ENCODE measurements at places on chromosomes 16 and 17.

DNA sequence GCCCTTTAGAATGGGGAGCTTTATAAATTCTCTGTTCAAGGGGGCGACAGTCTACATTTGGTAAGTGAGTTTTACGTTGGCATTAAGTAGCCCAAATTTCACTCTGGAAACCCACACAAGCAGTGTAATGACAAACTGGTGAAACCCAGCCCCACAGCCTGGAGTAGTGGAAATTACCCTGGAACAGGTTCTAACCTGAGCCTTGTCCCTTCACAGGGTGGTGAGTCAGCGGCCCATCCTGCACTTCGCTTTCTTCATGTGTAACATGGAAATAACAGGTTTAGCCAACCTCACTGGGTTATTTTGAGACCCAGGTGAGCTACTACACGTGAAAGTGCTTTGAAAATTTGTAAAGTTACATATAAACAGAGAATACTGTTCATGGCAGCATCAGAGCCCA, 3.5 kb upstream of the TLCD3A start:
- DNase-seq: no peak

GRCh38 chr16:88063211-88063773, 112.1 kb downstream of the BANP start:
- DNase-seq: peak; percentile 18

DNA sequence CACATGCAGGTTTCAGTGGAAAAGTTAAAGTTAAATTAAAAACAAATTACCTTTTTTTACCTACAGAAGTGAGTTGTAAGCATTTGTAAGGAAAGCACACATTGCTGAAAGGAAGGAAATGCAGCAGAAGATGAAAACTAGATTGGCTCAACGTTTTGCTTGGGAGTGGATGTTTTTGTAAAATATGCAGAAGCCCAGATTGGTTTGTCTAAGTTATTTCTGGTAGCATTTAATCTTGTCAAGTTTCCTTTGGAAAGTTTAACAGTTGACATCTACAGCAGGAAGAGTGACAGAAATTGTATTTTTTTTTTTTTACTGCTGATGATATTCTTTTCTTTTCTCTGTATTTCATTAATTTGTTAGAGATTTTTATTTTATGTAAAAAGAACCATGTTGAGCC, 315.1 kb upstream of the MON1B start:
- no peak for DNase-seq

DNA sequence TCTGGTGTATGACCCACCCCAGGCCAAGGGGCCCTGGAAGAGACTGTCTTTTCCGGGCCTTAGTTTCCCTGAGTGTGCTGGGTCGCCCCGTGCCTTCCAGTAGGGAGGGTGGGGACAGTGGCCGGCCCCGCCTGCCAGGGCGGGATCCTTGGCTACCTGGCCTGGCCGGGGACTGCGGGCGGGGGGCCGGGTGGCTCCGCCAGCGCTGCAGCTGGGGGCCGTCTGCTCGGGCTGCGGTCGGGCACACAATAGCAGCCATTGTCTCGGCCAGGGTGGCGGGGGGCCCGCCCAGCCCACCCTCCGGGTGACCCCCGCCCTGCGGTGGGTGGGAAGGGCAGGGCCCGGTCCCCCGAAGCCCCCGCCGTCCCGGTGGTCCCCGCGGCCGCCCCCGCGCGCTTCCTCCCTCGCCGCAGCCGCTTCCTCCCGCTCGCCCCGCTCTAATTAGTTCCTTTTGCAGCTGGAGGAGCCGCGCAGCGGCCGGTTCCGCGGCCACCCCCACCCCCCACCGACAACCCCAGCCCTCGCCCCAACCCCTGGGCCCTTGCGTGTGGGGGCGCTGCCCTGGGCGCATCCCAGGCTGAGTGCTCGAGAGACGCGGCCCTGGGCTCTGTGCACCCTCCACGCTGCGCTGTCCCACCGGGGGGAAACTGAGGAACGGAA, 11.6 kb downstream of the GLIS2 start:
- DNase-seq: no peak

DNA sequence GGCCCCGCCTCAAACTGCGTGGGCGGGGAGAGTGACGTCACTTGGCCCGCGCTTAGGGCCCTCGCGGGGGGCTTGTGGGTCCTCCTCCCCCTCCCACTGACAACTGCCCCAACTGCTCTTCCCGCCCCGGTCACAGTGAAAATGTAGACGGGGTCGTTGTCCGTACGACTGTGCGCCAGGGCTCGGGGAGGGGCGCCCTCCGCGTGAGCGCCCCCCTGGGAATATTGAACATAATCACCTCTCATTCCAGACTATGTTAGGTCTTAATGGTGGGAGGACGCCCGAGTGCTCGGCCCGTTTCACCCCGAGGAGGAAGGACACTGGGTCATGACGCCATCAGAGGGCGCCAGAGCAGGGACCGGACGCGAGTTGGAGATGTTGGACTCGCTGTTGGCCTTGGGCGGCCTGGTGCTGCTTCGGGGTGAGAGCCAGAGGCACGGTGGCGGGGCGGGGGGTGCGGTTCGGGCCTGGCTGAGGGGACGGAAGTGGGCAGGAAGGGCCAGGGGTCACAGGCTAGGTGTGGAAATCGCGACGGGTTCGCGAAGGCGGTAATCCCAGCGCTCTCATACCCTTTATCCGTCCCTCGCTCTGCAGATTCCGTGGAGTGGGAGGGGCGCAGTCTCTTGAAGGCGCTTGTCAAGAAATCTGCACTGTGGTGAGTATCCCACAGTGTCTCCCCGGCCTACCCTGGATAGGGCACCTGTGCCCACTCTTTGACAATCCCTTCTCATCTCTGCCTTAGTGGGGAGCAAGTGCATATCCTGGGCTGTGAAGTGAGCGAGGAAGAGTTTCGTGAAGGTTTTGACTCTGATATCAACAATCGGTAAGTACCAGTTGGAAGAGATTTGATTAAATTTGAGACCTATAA, at the start of gene ELP5:
Gene ELP5, plus strand, starts transcription at position 40 of the 868 bp plus-strand sequence. Its CDS starts 336 bp downstream, at position 376.
- DNase-seq: peak; percentile 94

- no peak for DNase-seq
Measured at GRCh38 chr16:84635702-84636101, 12.6 kb upstream of the KLHL36 start.

- DNase-seq: no peak
Measured at GRCh38 chr17:49602783-49603182, 27.1 kb downstream of the NXPH3 start.

DNA sequence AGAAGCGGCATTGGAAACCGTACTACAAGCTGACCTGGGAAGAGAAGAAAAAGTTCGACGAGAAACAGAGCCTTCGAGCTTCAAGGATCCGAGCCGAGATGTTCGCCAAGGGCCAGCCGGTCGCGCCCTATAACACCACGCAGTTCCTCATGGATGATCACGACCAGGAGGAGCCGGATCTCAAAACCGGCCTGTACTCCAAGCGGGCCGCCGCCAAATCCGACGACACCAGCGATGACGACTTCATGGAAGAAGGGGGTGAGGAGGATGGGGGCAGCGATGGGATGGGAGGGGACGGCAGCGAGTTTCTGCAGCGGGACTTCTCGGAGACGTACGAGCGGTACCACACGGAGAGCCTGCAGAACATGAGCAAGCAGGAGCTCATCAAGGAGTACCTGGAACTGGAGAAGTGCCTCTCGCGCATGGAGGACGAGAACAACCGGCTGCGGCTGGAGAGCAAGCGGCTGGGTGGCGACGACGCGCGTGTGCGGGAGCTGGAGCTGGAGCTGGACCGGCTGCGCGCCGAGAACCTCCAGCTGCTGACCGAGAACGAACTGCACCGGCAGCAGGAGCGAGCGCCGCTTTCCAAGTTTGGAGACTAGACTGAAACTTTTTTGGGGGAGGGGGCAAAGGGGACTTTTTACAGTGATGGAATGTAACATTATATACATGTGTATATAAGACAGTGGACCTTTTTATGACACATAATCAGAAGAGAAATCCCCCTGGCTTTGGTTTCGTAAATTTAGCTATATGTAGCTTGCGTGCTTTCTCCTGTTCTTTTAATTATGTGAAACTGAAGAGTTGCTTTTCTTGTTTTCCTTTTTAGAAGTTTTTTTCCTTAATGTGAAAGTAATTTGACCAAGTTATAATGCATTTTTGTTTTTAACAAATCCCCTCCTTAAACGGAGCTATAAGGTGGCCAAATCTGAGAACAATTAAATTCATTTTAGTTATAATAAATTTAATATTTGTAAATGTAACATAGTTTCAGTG, 1.7 kb downstream of the HEXIM1 start:
- peak; percentile 57 for DNase-seq

GRCh38 chr17:52837492-52837891, 679.0 kb upstream of the CA10 start:
- no peak for DNase-seq
